ENCODE measurements at places on chromosomes 6 and 20.

- DNase-seq, result no peak
These were observed 59.0 kb downstream of the CLIC5 start for GRCh38 chr6:45956663-45957062.

DNA sequence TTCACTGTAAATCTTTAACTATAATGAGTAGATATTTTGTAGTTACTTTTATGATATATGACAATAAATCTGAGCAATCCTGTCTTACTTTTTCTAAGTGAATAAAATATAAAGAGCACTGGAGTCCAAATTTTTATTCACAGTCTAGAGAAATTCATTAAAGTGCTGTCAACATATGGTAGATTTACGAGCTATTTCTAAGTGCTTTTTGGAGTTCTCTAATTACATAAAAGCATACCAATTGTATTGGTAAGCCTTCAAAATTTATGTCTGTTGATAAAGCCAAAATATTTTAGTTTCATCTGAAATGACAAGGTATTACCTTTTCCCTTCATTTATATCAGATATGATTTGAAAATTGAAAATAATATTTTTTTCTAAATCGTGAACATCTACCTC is 75.4 kb downstream of the MAN1A1 start:
- no peak for DNase-seq

DNA sequence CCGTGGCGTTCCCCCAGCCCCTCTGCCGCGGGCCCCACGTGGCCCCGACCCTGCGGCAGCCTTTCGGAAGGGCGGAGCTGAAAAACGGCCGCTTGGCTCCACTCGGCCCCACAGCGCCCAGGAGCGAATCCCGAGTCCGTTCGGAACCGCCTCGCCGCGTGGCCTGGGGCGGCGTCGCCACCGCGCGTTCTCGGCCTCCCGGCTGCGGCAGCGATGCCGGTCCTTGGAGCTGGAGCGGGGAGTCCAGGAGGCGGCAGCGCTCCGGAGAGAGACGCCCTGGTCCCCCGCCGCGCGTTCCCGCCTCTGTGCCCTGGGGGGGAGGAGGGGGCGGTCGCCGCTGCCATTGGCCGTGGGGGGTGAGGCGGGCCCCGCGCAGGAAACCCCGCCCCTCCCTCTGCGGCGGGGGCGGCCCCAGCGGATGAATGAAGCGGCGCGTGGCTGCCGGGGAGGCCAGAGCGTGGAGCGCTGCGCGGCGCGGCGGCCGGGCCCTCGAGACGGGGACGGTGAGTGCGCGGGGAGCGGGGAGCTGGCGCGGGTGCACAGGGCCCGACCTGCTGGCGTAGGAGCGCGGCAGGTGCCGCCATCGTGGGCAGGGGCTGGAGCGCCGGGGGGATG is at the start of gene SLCO4A1:
Gene SLCO4A1, plus strand, starts transcription at position 453 of the 615 bp plus-strand sequence. CDS start 13,952 bp downstream, outside the sequence.
- peak; percentile 88 for DNase-seq

DNA sequence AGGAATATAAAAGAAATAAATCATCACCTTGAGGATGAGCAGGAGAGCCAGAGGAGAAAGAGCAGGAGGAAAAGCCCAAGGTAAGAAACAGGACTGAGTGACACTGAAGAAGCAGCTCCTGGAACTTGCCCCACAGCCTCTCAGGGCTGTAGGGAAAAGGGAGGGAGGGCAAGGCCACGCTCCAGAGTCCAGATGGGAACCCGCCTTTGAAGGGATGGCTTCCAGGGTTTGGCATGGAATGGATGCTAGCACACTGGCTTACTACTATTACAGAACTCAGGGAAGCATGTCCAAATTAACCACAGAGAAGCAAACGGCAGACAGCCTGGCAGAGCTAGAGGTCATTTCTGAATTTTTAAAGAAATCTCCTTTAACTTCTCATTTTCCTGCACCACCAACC is 26.8 kb downstream of the RALGAPA2 start:
- no peak for DNase-seq

- peak; percentile 78 for DNase-seq
These were observed 34.5 kb downstream of the SLX4IP start for GRCh38 chr20:10469599-10469998.

- no peak for DNase-seq
These were observed 137.6 kb downstream of the UST start for GRCh38 chr6:148884461-148884860.

Measured in HL-60 (cell line).